ENCODE measurements at places on chromosomes 3 and 15. TPM values are rescaled to one million over a fixed set of nuclear protein-coding genes. Genes with fewer than 3 reads are reported as not detected.

Gene ADGRG7
- total RNA-seq = 0.13 TPM

Gene DUOX1
- total RNA-seq = 0.59 TPM

Gene WNT5A
- 0.92 TPM for total RNA-seq

Gene RASA2
- total RNA-seq = 7.1 TPM

Gene CPEB1
- 3.1 TPM for total RNA-seq

Gene HRH1
- total RNA-seq = 4.8 TPM

Gene SUCLG2
- total RNA-seq = 62.5 TPM

Gene DOCK3
- 6.1 TPM for total RNA-seq

Gene SCG5
- total RNA-seq = 0.30 TPM

Gene CMTM8
- total RNA-seq = 5.5 TPM

Gene ZPLD1
- total RNA-seq = not detected

DNA sequence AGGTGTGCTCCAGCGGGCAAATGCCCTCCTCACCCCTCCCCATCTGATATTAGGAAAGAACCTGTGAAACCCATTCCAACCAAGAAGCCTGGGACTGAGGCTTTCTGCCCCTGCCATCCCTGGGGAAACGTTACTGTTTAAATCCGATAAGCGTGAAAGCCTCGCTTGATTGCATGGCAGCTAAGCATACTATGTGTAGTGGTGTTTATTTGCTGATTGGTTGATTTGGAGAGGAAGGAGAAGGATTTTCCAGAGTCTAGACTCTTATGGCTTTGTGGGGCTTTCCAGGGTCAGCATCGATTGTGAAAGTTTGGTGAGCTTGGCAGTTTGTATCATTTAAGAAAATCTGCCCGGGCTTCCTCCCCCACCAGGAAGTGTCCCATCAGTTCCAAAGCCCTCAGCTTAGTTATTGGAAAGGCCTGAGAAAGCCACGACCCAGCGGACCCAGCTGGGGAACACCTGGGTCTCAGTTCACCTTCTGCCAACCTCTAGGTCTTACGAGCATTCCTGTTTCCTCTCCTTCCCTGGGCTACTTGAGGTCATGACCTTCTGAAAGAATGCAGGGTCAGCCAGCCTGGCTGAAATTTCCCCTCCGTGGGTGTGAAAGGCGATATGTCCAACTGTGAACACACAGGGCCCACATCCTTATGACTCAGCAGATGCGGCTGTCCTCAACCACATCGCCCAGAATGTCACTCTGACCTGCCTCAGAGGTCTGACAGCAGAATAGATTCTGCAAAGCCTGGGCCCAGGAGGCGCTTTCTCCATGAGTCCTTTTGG lies 62.8 kb upstream of the HERC1 start:
- DNase-seq = no peak

DNA sequence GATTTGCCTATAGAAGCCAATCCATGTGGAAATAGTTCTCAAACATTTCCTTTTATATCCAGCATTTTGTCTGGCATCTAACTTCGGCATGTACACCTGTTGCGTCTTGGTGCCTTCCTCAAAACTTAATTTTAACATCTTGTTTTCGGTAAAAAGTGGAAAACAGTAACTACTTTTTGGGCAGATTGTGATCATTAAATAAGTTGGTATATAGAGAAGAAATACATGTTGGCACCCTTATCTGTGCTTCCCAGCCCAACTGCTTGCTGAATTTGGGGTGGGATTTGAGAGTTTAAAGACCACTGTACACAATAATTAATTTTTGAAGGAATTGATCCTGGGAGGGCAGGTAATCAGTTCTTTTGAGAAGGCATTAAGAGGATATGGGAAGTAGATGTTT lies 566.8 kb downstream of the PDCD6IP start:
- no peak for DNase-seq

- no peak for DNase-seq
These were observed 447.3 kb downstream of the TAFA4 start for GRCh38 chr3:68485051-68485450.

GRCh38 chr3:193842029-193842798 lies 249.2 kb downstream of the OPA1 start:
- no peak for DNase-seq

- no peak for DNase-seq
These were observed 125.3 kb downstream of the SUCNR1 start for GRCh38 chr3:151998744-151999143.

DNA sequence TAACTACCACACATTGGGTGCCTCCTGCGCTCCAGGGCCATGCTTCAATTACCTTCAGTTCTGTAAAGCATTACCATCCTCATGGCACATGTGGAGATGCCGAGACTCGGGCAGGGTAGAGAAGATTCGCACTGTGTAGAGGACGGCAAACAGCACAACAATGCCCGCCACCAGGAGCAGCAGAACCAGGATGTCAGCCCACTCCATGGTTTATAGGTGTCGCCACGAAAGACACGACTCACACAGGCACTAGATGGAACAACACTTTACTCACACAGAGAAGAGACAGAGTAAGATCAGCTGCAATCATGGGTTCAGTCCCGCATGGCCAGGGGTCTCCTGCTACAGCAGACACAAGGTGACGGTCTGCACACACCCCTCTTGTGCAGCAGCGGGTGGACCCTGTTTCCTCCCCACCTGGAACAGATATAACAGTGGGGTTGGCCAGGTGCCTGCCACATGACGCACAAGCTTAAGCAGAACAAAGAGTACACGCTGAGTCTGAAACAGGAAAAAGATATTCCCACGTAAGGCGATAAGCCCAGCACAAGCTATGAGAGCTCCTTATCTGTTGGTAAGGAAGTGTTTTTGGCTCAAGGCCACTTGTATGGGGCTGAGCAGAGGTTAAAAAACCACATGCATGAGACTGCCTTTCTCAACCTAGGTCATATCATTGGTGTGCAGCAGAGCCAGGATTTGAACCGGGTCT lies 2.5 kb upstream of the TBC1D21 start:
- DNase-seq = peak; percentile 76

GRCh38 chr15:74185710-74186348 lies 12.3 kb downstream of the ISLR start:
- no peak for DNase-seq

- no peak for DNase-seq
These were observed 49.2 kb downstream of the MBNL1 start for GRCh38 chr3:152317956-152318355.

DNA sequence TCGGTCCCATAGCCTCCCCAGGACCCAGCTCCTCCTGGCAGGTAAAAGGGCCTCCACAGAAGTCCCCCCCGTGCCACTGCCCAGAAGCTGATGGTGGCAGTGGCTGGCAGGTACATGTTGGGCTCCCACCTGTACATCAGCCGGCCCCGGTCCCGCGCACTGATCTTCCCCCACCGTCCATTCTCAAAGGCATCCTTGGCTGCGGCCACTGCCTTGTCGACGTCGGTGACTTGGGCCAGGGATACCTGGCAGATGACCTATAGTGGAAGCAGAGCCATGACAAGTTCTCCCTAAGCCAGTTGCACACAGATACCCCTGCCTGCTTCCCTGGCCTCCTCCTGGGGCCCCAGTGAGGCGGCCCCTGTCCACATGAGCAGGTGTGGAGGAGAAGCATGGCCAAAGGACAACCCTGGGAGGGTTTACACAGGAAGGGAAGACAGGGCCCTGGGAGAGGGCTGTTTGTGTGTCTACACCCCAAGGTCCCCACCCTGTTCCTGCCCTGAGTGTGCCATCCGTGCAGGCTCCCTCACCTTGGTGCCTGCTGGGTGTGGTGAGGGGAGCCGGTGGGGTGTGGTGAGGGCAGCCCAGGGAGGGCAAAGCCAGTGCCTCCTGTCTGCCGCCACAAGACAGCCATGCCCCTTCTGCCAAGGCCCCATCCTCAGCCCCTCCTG lies 44.8 kb downstream of the ALDH1L1 start:
- DNase-seq = peak; percentile 63

- peak; percentile 47 for DNase-seq
These were observed 20.9 kb downstream of the TBC1D21 start for GRCh38 chr15:73894133-73894814.

DNA sequence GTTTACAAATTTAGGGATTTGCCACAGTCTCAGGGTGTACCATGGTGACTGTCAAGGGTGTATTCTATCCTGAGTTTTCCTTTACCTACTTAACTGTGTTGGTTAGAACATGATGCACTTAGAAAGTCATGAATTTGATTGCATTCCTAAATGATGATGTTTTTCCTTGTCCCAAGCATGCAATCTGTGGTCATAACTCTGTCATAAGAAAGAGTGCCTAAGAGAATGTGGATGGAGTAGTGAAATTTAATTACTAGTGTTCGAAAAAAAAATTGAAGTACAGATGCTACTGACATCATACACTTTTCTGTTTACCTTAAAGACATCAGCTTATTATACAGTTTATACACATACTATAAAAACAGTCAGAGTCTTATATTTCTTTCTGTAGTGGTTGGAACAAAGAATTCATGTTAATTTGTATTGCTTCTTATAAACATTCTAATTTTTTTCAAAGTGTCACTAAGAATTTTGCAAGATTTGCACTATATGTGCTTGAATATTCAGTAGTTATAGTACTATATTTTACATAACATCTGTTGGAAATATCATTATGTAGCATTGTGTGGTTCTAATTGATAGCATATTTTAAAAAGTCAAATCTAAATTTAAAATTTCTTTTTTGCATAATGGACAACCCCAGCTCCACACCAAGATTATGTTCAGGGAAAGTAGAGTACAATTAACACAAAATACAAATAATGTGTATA lies 231.3 kb upstream of the KCNMB2 start:
- no peak for DNase-seq

DNA sequence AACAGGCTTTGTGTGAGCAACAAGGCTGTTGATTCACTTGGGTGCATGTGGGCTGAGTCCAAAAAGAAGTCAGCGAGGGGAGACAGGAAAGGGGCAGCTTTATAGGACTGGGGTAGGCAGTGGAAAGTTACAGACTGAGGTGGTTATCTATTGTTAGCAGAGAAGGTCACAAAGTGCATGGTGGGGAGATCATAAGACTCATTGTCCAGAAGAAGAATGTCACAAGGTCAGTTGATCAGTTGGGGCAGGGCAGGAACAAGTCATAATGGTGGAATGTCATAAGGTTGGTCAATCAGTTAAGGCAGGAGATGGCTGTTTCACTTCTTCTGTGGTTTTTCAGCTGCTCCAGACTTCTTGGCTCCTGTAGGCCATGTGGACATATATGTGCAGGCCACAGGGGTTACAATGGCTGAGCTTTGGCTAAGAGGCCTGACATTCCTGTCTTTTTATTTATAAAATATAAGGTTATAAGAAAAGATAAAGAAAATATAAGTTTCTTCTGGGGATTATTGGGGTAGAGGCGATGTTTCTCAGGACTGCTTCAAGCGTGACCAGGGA lies 69.5 kb upstream of the SNTN start:
- DNase-seq = no peak

DNA sequence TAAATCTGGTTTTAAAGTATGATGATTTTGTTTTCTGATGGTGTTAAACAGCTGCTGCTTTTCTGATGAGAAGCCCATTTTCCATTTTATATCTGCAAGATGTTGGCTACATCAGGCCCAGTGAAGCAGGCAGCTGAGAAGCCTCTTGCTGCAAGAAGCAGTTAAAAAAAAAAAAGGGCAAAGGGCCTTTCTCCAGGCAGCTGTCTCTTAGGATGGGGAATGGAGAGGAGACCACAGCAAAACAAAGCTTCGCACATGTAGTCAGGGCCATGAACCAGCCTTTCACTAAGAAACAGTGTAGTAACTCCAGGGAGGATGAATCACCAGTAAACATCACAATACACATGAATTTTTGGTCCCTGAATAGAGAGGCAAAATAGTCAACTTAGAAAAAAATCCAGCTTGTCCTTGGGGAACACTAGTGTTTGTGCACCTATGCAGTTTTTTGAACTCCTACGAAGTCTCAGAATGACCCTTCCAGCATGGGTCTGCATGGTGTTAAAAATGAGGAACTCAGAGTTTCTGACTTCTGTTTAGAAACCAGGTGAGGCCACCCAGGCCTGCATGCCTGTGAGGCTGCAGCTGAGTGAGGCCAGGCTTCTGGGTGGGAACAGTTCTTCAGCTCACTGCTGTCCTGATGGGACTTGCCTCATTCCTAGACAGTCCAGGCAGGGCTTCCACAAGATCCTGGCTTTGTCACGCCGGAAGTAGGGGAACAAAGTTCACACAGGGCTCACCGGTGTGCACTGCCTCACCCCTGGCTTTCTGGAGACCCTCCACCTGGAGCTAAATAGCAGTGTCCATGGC lies 518.7 kb downstream of the MCTP2 start:
- no peak for DNase-seq

DNA sequence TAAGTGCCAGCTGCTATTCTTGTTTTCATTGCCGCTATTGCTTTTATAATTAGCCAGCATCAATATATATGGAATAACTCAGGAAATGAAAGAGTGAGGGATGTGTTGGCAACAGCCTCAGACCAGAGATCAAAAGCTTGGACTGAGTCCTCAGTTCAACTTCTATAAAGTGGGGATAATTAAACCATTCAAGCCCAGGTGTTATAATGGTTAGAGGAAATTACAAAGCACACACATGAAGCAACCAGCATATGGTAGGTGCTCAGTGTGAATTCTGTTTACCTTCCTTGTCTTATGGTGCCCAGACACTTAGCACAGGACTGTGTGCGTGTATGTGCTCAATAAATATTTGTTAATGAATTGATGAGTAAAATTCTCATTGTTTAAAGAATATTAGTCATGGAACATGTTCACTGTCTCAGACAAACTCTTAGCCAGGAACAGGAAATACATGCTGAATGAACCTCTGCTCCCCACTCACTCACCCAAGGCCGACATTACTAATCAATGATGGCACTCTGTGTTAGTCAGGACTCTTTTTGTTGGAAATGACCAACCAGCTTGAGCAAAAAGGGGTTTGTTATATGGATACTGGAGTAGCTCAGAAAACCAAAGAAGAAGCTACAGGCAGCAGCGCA lies 16.7 kb upstream of the CCDC174 start:
- DNase-seq = no peak

GRCh38 chr3:83628471-83628870 lies 1330.3 kb upstream of the CADM2 start:
- DNase-seq = no peak

DNA sequence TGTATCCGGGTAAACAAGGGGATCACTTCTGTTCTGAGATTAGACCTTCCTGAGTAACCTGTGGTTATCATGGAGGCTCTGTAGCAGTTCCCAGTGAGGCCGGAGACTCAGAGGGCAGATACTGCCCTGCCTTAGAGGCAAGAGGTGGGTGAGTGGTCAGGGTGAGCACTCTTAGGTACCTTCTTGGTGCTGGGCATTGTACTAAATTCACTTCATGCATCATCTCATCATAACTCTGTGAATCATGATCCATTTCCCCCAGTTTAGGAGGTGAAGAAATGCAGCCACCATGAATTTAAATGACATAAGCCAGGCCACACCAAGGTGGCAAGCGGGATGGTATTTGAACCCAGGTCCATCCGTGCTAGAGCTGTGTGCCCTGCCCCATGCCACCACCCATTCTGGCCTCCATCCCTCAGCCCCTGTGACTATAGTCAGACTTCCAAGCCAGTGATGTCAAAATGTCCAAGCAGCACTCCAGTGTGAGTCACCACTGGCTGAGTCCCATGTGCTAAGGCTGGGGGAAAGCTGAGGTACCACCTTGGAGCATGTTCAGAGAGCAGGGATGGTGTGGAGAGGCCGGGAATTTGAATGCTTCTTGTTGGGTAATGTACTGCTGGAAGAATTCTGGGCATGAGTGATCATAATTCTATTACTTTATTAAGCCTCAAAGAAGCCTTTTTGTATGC lies 88.8 kb downstream of the EPHB1 start:
- no peak for DNase-seq
